Inflammatory macrophage (primary cell): ENCODE measurements at places on chromosomes 5 and 9.

DNA sequence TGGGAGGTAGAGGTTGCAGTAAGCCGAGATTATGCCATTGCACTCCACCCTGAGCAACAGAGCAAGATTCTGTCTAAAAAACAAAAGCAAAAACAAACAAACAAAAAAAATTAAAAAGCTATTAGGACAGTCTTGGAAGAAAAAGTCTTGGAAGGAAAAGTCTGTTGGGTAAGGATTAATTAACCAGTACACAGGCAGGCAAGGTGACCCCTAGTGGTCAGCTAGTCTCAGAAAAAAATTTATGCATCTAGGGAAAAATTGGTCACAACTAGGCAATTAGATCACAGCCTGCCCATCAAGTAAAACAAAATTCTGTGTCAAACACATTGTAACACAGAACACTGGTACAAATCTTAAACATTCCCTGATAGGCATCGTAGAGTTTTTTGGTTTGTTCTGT, 6.7 kb upstream of the ANKRD18B start:
- peak; percentile 42 for DNase-seq

DNA sequence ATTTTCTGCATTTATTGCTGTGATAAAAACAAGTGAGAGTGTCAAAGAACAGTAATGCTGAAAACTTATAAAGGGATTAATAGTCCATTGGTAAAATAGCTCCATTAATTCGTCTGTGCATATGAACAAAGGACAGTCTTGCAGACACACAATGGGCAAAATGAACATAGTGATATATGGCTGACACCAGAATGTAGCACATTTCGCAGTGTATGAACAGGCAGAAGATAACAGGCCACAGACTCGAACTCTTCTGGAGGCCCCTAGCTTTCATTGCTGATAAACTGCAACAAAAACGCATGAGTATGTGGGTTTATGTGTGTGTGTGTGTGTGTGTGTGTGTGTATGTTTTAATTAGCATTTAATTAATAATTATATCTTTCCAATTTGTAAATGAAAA, 354.8 kb downstream of the TAF11L14 start:
- DNase-seq = no peak

DNA sequence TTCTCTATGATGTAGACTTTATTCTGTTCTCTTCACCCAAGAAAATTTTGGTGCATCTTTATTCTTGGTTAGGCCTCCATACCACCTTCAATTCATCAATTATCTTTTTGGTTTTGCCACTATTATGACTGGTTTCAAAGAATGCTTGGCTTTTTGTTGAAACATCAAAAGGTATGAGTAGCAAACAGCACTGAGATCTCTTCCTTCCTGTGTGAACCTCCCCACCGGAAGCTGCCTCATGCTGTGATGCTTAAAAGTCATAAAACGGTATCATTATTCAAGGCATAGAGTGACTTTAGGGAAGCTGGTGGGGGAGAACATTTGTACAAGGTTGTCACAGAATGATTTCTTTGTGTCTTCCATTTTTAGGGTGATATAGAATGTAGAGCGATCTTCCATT, 70.6 kb downstream of the IQGAP2 start:
- DNase-seq = peak; percentile 11

- no peak for DNase-seq
These were observed 112.2 kb downstream of the MARCHF11 start for GRCh38 chr5:16067415-16067814.

GRCh38 chr5:99614888-99615287, 686.1 kb upstream of the CHD1 start:
- no peak for DNase-seq

GRCh38 chr5:126680191-126680817, 79.6 kb downstream of the PHAX start:
- DNase-seq = no peak

- DNase-seq = no peak
These were observed 424.6 kb upstream of the WWC1 start for GRCh38 chr5:167866797-167867196.

GRCh38 chr9:35771943-35772342, 17.9 kb upstream of the MSMP start:
- DNase-seq = no peak

- no peak for DNase-seq
These were observed 20.4 kb upstream of the BRD3 start for GRCh38 chr9:134088063-134088725.
